ENCODE measurements at places on chromosomes 3 and 15.

DNA sequence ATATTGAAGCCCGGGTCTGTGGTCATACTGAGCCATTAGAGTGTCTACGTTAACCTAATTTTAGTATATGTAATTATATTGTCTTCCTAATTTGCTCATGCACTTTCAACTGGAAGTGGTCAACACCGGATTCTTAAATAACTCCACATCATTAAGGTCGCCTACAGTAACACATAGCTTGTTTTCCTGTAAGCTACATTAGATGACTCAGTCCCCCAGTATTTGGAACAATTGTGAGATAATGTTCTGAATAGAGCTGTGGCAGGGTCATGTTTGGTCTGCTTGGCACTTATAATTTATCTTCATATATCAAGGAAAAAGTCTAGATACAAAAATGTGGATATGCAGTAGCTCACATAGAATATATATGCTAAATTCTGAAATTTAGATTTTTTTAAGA is 486.2 kb downstream of the IGSF11 start:
- no peak for DNase-seq

DNA sequence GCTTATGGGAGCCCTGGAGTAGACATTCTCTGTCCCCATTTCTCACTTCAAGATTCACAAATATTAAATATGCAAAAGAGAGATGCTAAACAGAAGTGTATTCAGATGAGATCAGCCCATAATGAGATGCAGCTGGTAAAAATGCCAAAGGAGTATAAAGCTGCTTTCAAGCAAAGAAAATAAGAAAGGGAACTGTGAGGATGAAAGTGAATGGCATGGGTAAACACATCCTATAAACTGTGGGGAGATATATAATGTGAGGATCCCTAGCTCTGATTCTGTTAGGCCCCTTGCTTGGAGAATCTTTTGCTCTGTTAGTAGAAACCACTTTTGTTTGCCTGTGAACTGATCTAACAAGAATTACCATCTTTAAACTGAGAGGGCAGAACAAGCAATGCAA is 396.6 kb downstream of the SOX2 start:
- no peak for DNase-seq

DNA sequence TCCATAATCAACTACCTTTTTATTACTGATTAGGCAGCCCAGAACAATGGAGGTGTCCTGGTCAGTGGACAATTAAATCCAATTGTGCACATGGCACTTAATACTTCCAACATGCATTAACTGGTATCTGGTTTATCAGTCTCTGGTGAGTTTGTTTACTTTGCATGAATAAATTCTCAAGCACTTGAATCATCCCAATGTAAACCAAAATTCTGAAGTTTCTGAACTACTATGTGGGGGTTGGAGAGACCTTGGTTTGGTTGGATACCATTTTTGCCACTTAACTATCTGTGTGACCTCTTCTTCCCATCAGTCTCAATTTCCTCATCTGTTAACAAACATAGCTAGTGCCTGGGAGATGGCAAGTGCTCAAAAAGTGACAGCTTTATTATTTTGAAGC is 70.5 kb upstream of the MAP4 start:
- DNase-seq, result no peak

GRCh38 chr3:95246413-95246812 is 1183.6 kb downstream of the NSUN3 start:
- no peak for DNase-seq

DNA sequence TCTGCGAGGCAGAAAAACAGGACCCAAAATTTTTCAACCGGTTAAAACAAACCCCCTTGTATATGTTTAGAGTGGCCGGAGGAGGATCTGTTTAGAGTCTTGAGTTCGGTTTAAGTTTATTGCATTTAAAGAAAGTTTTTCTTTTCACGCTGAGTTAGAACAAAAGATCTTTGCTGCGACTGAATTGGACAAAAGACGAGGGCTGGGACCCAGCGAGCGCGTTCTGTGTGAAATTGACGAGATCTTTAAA is 9.8 kb downstream of the NR2F2 start:
- DNase-seq, result no peak

DNA sequence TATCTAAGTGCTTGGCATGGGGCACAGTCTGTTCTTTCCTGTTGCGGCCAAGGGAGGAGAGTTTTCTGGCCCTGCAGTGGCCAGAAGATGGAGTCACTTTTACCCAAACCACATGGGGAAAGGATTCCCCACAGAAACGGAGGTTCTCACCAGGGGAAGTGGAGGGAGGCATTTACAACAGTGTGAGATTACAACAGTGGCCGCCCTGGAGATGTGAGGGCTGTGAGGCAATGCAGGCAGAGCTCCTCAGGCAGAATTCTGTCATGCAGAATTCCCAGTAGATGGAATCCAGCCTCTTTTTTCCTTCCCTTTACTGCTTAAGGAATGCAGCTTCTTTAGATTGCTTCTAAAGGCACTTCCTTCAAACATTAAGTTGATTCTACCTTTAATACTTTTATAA is 83.1 kb downstream of the CACNA1D start:
- peak; percentile 35 for DNase-seq

DNA sequence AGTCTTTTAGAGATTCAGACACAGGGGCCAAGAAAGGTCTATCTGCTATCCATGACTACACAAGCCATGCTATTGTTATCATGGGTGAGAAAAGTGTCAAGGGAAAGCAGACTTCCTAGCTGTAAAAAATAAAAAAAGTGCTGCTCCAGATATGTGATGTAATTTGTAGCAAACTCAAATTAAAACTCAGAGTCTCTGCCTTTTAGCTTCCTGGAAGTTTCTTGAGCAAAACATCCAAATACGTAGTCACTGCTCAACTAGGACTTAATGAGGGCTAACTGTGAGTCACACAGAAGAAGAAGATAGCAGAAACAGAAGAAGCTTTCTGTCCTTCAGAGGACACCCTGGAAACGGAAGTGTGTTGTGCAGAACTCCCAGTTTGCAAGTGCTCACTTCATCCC is 393.4 kb upstream of the NR2F2 start:
- no peak for DNase-seq

GRCh38 chr3:52303811-52304210 is 12.3 kb upstream of the DNAH1 start:
- peak; percentile 46 for DNase-seq

DNA sequence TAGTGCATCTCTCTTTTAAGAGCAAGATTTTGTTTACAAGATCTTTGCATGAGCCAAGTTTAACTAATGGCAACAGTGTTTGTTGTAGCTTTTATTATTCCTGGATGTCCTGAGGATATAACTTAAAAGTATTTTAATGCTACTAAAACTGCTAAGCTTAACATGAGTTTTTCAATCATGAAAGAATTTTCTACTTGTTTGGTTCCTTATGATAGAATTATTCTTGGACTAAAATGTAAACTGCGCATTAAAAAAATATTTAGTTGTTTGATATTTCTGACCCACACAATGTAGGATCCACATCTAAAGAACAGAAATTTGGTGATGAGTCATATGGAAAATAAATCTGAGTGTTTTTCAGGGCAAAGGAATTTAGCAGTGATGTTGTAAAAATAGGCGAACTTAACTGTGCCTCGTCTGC is 70.8 kb downstream of the RAP2B start:
- DNase-seq, result no peak

- no peak for DNase-seq
These were observed 83.5 kb upstream of the BCL6 start for GRCh38 chr3:187828579-187829452.

GRCh38 chr3:50652709-50653108 is 22.0 kb upstream of the DOCK3 start:
- DNase-seq, result no peak

GRCh38 chr15:100572362-100572983 is 29.5 kb downstream of the LINS1 start:
- peak; percentile 76 for DNase-seq

DNA sequence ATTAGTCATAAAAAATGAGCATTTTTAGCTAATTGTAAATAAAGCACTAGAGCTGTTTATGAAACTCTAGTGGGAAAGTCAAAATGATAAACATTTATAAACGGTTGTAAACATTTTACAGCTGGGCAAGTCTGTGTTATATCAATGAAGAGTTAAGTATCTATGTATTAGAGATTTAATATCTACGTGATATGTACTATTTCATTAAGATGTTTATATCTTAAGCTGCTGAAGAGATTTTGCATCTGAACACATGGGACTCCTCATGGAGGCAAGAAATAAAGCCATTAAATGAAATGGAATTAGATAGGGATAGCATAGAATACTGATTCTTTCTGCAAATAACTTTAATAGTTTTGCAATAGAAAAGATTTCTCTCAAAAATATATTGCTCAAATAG is 23.0 kb upstream of the CAPN7 start:
- no peak for DNase-seq

Measured in inflammatory macrophage (primary cell).